ENCODE measurements at places on chromosomes 5 and 9.

GRCh38 chr9:21326526-21327139 lies 8.6 kb downstream of the KLHL9 start:
- no peak for DNase-seq

DNA sequence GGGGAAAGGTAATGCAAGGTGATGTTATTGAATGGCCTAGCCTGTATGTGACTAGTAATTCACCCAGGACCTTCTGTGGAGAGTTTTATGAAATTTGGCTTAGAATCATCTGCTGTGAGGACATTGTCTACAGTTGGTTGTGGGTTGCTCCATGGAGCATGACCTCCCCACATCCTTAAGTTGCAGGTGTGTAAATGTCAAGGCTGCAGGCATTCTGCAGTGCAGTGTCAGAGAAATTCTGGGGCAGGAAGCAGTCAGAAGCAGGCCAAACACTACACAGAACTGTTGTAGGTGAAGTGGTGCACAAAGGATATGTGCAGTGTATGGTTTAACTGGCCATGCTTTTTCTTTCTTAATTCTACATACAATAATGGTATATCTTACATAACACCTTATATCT lies 588.3 kb downstream of the EBF1 start:
- no peak for DNase-seq

DNA sequence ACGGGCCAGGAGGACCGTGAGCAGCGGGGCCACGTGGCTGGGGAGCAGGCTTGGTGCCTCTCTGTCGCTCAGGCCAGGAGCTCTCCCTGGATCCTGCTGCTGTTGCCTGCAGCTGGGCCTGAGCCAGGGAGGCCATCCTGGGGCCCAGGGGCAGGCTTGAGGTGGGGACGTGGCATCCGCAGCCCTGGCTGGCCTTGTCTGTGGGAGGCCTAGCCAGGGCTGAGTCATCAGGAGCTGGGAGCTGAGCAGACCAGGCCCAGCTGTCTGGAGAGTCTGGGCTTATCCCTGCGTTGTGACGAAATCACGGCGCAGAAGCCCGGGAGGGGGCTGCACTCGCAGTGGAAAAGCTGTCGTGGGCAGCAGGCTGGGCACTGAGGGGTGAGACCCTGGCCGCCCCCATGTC lies 138.8 kb upstream of the COL5A1 start:
- no peak for DNase-seq

GRCh38 chr9:127796852-127797370 lies 5.8 kb upstream of the FPGS start:
- no peak for DNase-seq

DNA sequence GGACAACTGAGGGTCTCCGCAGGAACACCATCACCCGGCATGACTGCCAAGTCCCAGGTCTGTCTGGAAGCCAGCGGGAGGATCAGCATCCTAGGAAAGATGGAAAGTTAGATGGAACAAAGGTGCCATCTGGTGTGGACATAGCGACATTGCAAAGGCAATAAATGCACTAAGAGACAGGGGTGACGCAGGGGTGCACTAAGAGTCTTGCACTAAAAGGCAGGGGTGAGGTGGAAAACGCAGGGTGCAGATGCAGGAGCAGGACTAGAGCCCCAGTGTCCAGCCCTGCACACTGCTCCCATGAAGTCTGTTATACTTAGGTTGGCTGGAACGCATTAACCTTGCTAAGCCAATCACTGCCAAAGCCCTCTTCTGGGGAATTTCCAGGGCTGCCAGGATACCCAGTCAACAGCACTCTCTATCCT lies 15.5 kb downstream of the ATOX1 start:
- peak; percentile 67 for DNase-seq

DNA sequence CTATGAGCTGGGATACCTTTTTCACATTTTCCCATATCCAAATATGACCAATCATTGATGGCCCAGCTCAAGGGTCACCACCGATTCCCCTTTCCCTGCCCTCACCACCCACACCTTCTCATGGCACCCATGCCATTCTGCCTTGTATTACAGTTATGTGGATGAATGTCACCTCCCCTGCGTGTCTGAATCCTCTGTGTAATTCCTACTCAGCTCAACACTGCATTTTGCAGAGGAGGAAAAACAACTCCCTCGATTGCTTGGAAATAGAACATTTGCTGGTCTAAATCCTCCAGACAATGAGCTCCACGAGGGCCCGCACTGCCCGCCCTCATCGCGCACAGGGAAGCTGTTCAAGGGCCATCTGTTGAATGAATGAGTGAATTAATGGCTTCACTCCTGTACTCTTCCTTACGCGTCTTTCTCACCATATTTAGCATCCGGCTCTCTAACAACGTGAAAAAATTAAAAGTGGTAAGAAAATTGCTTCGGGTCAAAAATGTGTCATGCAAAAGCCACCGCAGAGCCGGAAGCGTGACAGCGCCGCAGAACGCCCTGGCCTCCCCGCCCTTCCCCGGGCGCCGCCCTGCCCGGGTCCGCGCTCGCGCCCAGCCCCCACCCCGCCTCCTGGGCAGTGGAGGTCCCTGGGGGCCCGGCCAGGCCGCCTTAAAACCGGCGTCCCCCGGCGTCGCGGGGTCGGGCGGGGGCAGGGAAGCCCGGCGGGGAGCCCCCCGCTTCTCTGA lies 704 bp downstream of the SUSD1 start:
- no peak for DNase-seq
